ENCODE measurements at places on chromosomes 12 and 14.

- no peak for DNase-seq
Measured at GRCh38 chr12:117139025-117139717, 40.0 kb upstream of the TESC start.

- DNase-seq, result no peak
Measured at GRCh38 chr14:40685764-40686163, 920.9 kb upstream of the LRFN5 start.

DNA sequence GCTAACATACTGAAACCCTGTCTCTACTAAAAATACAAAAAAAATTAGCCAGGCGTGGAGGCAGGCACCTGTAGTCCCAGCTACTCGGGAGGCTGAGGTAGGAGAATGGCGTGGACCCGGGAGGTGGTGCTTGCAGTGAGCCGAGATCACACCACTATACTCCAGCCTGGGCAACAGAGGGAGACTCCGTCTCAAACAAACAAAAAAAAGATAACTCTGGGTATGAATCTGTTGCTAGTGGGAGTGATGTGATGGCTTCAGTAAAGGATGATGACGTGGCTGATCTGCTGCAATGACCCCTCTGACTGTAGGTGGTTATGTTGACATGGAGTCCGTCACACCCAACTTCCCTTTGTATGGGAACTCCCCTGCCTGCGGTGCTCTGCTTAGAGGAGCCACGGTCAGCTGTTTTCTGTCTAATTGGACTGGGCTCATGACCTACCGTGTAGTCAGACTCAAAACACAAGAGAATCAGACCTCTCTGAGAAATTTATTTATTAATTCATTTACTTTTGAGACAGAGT is 59.1 kb upstream of the MED13L start:
- no peak for DNase-seq

DNA sequence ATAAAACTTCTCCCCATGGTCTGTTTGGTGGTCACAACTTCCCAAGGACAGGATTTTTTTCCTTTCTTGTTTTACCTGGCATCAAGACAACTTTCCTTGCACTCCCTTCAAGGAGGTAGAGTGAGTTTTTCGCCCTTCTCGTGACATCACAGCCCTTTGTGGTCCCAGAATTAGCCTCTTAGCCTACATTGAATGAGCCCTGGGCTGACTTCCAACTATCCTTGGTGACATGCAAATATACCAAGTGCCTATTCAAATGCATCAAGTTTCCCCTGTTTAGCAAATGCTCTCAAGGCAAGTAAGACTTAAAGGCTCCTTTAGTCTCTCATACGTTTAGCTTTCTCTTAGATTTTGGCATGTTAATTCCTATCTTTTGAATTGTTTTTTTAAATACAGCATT is 36.6 kb downstream of the TC2N start:
- no peak for DNase-seq

DNA sequence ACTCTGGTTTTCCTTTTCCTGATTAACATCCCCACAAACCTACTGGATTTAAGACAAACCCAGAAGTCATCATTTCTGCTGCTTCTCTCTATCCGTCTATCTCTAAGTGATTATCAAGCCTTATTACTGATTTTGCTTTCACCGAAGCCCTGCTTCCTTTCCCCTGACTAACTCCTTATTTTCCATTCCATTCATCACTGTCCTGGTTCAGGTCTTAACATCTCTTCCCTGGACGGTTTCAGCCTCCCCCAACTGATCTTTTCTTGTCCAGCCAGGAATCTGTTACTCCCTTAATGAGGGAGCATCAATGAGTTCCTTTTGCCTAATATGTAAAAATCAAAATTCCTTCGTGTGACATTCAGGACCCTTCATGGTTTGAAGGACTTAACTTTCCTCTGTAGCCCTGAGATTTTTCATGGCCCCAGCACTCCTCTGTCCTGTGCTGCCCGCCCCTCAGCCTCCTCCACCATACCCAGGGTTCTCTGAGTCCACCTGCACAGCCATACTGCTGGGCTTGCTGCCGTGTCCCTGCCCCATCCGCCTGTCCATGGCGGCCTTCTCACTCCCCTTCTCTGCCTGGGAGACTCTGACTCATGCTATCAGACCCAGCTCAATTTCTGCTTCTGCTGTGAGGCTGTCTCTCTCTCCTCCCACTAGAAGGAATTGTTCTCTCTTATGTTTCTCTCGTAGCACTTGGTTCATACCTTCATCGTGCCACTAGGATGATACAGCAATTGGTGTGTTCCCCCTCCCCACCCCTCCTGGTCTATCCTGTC is 167.8 kb upstream of the HIF1A start:
- DNase-seq, result no peak

DNA sequence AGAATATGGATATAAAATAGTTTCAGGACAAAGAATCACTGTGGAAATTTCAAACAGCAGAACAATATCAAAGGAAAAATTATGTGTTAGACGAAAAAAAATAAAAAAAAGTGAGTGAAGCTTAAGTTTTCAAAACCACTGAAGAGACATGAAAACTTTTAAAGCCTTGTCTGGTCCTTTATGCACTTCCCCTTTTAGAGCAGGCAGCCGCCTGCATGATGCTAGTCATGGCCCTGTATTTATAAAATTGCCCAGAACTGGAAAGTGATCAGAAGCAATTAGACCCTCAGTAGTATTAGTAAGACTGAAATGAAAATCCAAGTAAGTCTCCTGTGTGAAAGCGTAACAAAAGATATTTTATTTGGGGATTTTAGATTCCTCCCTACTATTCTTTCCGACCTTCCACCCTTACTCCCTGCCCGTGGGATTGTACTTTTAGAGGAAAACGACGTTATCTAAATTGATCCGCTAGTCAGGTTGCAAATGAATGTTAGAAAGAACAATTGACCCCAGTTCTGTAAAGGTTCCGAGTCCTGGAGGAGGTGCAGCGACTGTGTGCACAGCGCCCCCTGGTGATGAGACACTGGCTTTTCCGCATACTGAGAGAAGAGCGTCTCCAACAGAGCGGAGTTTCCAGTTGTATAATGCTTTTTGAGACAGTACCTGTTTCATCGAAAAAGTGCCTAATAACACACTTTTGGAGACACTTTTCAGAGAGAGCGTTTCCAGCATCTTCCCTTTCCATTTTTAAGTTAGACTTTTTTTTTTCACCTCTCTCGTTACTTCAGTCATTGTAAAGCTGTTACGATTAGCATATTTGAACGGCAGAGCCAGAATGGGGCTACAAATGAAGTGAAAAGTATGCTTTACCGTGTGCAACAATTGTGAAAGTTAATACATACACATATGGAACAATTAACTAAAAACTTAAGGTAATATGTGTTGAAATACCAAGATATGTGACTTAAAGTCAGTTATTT is 12.4 kb downstream of the MGST1 start:
- no peak for DNase-seq

DNA sequence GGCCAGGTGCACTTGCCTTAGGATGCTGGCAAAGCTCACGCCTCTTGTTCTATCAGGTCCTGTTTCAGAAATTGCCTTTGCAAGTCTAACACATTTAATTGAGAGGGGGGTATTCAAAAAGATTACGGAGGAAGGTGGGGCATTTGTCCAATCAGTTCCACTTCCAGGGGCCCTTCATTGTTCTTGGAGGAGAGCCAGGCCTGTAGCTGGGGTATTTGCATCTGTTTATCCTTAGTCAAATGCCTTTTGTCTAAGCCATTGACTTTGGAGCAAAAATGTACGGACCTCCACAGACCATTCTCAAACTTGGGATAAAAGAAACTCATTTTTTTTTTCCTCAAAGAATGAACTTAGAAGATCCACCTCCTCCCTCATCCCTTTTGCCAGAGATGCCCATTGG is 582.0 kb downstream of the BCL11B start:
- no peak for DNase-seq

- DNase-seq, result no peak
Measured at GRCh38 chr12:25384038-25384892, 133.5 kb upstream of the KRAS start.

DNA sequence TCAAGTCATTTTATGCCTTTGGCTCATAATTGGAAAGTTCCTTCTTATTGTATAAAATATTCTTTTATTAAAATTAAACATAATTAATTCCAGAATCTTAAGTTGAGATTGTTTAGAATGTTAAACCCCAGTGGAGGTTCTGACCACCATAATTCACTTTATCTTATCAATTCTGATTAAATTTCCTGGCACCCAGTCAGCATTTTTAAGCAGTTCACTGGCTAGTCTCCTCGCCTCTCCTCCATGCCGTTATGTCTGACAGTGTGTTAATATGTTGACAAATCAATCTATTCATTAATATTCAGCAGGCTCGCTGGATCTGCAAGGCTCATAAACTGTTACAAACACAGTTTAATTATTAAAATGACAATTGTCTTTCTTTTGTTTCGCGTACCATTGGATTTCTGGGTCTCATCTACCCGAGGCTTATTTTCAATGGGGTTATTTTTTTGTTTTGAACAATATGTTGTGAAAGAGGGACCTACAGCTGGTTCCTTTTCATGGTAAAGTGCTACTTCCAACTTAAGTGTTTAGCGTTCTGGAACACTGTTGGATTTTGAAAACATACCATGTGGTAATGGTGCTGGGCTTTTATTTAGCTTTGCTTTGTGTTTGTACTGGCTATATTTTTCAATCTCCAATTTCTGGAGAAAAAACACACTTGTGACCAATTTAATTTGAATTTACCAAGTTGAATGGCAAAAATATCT is 339.7 kb downstream of the PRKD1 start:
- no peak for DNase-seq

DNA sequence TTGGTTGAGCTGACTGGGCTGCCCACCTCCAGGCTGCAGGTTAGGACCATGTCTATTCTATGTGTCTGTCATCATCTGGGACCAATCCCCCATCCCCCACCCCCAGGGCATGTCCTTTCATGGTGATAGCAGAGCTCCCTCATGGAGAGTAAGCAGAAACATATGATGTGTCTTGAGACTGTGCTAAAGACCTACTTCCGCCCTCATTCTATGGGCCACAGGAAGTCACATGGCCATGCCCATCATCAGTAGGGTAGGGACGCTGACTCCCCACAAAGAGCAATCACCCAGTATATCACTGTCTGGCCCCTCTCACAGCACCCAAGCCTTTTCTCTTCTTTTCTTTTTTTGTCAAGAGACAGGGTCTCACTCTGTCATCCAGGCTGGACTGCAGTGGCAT is 99.7 kb downstream of the CMKLR1 start:
- DNase-seq, result no peak

DNA sequence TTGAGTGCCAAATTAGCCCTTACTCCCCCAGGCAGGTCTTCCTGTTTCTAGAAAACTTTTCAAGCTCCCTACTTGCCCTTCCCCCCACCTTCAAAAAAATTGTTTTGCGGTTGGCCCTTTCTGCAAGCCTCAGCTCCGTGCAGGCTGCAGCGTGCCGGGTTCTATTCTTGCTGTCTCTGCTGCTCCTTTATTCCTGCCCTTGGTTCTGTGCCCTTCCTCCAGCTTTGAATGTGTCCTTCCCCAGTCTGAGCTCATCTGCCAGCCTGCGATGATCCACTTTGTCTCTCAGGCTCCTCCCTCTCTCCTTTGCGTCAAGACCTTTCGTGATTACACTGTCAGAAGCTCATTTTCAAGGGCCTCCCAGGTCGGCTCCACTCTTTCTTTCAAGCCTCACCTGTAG is 98.6 kb downstream of the IRF2BPL start:
- DNase-seq, result no peak

GRCh38 chr14:106024983-106025604 is 498.7 kb downstream of the TMEM121 start:
- DNase-seq, result no peak

- DNase-seq, result no peak
Measured at GRCh38 chr14:38578278-38578681, 322.4 kb upstream of the CLEC14A start.

- no peak for DNase-seq
Measured at GRCh38 chr12:6334940-6335450, 6.9 kb downstream of the TNFRSF1A start.

DNA sequence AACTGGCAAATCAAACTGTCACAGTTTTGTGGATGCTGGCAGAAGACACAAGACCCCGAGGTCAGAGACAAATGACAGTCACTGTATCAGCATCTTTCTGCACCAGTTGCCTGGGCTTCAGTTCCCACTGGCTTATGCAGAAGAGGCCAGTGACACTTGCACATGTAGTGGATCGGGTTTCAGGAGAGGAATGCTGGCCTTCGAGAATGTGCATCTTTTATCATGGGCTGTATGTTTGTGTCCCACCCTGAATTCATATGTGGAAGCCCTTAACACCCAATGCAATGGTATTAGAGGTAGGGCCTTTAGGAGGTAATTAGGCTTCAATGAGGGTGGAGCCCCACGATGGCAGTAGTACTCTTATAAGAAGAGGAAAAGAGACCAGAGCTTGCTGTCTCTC is 150.9 kb downstream of the SLC15A4 start:
- DNase-seq, result no peak

GRCh38 chr14:93748208-93749075 is 39.8 kb downstream of the PRIMA1 start:
- no peak for DNase-seq

GRCh38 chr14:93788293-93788542 is at the start of gene PRIMA1:
TSS of gene PRIMA1 (minus strand) at chr14:93788485. CDS start at chr14:93787718, 767 bp downstream.
- DNase-seq, result no peak

DNA sequence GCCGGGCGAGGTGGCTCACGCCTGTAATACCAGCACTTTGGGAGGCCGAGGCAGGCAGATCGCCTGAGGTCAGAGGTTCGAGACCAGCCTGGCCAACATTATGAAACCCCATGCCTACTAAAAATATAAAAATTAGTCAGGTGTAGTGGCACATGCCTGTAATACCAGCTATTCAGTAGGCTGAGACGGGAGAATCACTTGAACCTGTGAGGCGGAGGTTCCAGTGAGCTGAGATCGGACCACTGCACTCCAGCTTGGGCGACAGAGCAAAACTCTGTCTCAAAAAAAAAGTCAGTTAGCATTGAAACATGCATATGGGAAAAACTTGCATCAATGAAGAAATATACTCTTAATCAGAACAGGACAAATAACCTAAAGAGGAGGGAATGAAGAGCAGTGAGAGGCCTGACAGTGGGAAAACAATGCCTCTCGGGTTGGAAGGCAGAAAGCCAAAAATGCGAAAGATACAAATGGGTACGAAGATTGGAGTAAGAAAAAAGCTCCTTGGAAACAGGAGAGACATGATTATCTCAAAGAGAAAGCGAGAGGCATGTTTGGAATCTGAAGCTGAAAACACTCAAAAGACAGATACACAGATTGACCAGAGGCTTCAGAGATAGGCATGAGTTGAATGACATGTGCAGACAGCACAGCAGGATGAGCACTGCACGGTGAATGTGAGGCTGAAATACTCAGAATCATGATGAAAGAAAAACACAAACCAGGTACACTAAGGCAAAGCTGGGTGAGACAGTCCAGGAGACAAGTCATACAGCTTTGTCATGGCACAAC is 30.6 kb downstream of the RESF1 start:
- no peak for DNase-seq

- no peak for DNase-seq
Measured at GRCh38 chr12:75207338-75208083, 2.1 kb downstream of the KCNC2 start.

GRCh38 chr12:4450551-4451112 is 5.0 kb upstream of the FGF6 start:
- DNase-seq, result no peak

DNA sequence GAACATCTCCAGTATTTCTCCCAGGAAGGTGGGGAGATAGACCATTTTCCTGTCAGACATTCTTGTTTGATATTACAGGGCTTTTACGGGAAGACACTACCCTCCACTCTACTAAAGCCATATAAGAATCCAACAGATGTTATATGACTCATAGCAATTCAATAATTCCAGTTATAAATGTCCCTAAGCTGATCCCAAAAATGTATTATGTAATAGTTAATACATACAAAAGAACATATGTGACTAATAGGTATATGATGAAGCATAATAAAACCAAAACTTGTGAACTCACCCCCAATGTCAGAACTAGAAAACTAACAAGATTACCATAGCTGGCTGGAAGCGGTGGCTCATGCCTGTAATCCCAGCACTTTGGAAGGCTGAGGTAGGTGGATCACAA is 84.2 kb downstream of the EFCAB11 start:
- DNase-seq, result no peak
